ENCODE measurements at places on chromosomes 12 and 14. TPM values are rescaled to one million over a fixed set of nuclear protein-coding genes. Genes with fewer than 3 reads are reported as not detected.

Gene RNFT2
- 15.8 TPM for total RNA-seq

Gene KRT6C
- total RNA-seq, result not detected

Gene FGF23
- total RNA-seq, result not detected

Gene BMAL2
- 7.9 TPM for total RNA-seq

Gene PLEKHA5
- 0.69 TPM for total RNA-seq

Gene KMT2D
- total RNA-seq, result 49.0 TPM

Gene BCL11B
- 71.7 TPM for total RNA-seq

Gene FOXG1
- not detected for total RNA-seq

Gene RAPGEF3
- 1.5 TPM for total RNA-seq

Gene GUCY2C
- total RNA-seq, result not detected

Gene LRRC9
- total RNA-seq, result not detected

DNA sequence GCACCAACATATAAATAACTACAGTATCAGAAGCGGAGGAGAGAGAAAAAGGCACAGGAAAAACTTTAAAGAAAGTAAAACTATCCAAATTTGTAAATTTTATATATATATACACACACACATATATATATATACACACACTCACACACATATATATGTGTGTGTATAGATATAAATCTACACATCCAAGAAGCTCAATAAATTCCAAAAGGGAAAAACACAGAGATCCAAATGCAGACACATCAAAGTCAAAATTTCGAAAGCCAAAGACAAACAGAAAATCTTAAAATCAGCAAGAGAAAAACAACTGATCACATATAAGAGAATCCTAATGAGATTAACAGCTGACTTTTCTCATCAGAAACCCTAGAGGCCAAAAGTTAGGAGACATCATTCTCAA, 37.3 kb downstream of the PARP11 start:
- no peak overlapping the region for H3K4me3 ChIP-seq
- peaks cover 46% of the 10 kb centered on the region for H3K4me1 ChIP-seq
- no peaks in the 10 kb centered on the region for H3K27me3 ChIP-seq
- no peak overlapping the region for H3K27ac ChIP-seq
- H3K36me3 ChIP-seq, result peaks cover 11% of the 10 kb centered on the region

- peaks cover 7% of the 10 kb centered on the region for H3K27me3 ChIP-seq
Measured at GRCh38 chr14:104228221-104228620, 89.8 kb downstream of the KIF26A start.

DNA sequence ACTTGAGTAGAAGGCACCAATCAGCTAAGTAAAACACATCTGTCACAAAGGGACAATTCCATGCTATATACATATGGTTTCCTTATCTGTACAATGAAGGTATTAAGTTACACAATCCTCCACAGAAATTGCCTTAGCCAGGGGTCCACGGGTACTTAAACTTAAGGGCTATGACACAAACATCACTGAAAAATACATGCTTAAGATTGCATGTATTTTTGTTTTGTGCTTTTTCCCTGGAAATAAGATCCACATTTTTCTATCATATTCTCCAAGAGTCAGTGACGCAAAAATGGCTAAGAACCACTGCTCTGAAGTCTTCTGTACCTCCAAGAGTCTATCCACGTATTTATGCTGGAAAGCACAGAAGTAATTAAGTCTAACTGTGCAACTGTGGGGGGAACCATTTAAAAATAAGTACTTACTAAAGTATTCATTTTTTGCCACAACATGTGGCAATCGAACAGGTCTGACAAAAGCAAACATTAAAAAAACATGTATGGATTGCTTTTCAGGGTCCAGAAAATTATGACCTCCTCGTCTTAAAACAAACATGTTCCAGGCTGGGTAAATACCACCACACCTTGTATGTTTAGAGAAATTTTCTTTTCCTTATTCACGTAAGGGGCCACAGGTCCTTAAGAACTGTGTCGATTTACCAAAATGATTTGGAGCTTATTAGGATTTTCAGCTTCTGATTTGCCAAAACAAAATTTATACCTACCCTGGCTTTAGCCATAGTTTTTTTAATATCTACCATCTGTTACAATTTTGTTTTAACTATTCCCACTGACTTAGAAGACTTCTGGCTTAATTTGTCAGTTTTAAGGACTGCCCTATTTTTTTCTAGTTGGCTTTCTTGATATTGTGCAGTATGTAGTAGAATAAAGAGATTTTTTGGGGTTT, 2.8 kb downstream of the SLC38A2 start:
- peak overlapping the region; percentile 96 for H3K4me3 ChIP-seq
- peak overlapping the region; percentile 98 for H3K27ac ChIP-seq
- peaks cover 62% of the 10 kb centered on the region for H3K4me1 ChIP-seq
- peaks cover 66% of the 10 kb centered on the region for H3K36me3 ChIP-seq

DNA sequence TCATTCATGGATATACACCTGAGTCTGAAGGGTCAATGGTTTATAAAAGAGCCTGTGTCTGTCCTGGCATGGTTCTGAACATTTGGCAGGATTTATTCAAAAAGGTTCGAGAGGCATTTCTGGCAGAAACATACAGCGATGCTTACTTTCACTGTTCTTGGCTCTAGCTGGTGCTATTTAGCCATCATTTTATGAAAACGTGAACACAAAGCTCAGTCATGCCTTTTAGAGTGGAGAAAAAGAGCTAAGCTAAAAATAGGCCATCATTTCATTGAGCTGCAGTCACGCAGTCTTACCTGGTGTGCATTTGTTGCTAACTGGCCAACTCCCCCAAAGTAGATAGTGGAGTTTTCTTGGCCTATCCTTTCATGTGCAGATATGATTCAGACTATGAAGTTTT, 1209.5 kb downstream of the SLC16A7 start:
- no peak for DNase-seq
- no peaks in the 10 kb centered on the region for H3K36me3 ChIP-seq
- H3K4me3 ChIP-seq, result no peak overlapping the region

DNA sequence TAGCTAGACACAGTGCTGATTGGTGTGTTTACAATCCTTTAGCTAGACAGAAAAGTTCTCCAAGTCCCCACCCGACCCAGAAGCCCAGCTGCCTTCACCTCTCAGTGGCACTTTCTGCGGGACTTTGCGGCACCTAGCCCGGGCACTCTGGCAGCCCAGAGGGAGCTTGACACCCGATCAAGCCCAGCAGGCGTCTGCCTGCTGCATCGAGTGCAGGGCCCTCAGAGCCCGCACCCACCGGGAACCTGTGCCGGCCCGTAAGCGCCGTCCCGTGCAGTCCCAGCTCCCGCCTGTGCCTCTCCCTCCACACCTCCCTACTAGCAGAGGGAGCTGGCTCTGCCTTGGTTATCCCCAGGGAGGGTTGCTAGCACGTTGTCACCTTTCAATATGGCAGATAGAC, 631.0 kb upstream of the STXBP6 start:
- H3K27ac ChIP-seq, result no peak overlapping the region
- H3K36me3 ChIP-seq, result no peaks in the 10 kb centered on the region
- H3K27me3 ChIP-seq, result no peaks in the 10 kb centered on the region
- no peak overlapping the region for H3K4me3 ChIP-seq
- DNase-seq, result no peak

DNA sequence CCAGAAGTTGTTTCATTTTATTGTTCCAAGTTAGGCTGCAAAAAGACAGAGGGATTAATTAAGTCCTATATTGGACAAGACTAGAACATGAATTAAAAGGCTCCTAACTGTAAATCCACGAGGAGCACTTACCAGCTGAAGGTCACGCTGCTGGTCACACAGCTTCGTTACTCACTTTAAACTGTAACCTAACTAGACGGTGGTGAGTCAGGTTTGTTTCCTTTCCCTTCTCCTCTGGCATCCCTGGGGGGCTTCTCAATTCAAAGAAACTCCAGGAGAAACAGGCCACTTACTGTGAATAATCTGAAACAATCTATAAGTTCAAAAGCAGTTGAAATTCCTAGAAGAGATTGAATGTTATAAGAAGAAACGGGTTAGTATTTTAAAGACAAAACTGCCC, 331.4 kb downstream of the BCAT1 start:
- no peaks in the 10 kb centered on the region for H3K36me3 ChIP-seq
- H3K27ac ChIP-seq, result no peak overlapping the region
- no peaks in the 10 kb centered on the region for H3K4me1 ChIP-seq
- DNase-seq, result no peak
- H3K4me3 ChIP-seq, result no peak overlapping the region
- H3K27me3 ChIP-seq, result peaks cover 2% of the 10 kb centered on the region

DNA sequence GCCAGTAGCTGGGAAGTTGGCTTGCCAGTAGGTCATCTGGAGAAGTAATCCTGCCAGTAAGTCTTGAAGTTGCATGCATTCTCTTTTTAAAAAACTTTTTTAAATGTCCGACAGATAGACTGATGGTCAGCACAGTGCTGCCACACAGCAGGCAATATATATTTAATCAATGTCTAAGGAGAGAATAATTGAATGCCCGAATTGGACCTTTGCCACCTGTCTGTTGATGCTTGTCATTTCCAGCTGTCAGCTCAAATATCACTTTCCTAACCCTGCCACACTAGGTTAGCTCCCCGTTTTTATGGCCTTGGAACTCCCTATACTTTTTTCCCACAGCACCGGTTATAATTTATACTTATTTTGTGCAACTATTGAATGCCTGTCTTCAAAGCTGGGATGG, 2.1 kb upstream of the SLC15A4 start:
- H3K27me3 ChIP-seq, result peaks cover 18% of the 10 kb centered on the region
- no peak overlapping the region for H3K27ac ChIP-seq
- no peak for DNase-seq
- peaks cover 7% of the 10 kb centered on the region for H3K36me3 ChIP-seq
- no peak overlapping the region for H3K4me3 ChIP-seq

GRCh38 chr14:76490111-76490510, 114.2 kb downstream of the ESRRB start:
- no peaks in the 10 kb centered on the region for H3K36me3 ChIP-seq
- no peak overlapping the region for H3K4me3 ChIP-seq
- DNase-seq, result no peak
- H3K27ac ChIP-seq, result no peak overlapping the region
- H3K27me3 ChIP-seq, result no peaks in the 10 kb centered on the region

GRCh38 chr12:77032406-77032805, 33.0 kb downstream of the E2F7 start:
- DNase-seq, result no peak
- H3K4me1 ChIP-seq, result no peaks in the 10 kb centered on the region
- H3K27me3 ChIP-seq, result no peaks in the 10 kb centered on the region
- no peak overlapping the region for H3K27ac ChIP-seq
- no peak overlapping the region for H3K4me3 ChIP-seq

DNA sequence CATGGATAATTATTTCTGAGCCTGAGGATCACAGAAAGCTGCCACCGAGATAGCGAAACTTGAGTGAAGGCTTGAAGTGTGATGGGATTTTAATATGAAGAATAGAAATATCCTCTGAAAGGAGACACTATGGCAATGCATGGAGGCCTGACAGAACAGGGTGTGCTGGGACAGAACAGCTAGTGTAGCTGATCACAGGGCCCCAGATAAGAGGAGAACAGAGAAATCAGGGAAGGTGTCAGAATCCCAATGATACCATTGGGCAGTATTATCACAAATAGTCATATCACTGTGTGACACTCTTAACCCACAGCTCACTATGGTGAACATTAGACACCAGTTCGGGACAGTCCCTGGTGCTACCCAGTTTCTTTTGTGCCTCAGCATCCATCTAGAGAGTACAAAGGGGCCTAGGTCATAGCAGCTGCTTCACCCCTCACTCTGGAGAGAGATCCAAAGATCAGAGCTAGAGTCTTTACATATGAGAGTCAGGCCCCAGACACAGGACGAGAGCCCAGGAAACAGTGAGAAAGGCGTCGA, 506 bp upstream of the OR10P1 start:
- DNase-seq, result peak; percentile 45
- H3K4me3 ChIP-seq, result no peak overlapping the region
- no peak overlapping the region for H3K27ac ChIP-seq
- H3K4me1 ChIP-seq, result peaks cover 11% of the 10 kb centered on the region
- no peaks in the 10 kb centered on the region for H3K36me3 ChIP-seq

DNA sequence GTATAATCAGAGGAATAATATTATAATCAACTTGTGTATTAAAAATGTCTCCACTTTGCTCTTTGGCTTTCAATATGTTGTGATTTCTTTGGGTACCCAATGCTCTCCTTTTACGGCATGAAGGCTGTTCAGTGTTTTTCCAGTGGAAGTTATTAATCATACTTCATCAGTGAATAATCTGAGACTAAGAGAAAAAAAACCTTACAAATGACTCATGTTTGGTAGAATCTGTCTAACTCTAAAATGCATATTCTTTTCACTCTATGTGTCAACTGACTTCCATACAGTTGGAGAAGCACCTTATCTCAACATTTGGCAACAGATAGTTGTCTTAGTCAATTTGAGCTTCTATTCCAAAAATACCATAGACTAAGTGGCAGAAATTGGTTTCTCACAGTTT, 82.2 kb downstream of the PTPRO start:
- no peak overlapping the region for H3K27ac ChIP-seq
- H3K27me3 ChIP-seq, result peaks cover 16% of the 10 kb centered on the region
- H3K4me3 ChIP-seq, result no peak overlapping the region
- H3K36me3 ChIP-seq, result no peaks in the 10 kb centered on the region
- DNase-seq, result no peak

GRCh38 chr14:96249029-96249428, 7.0 kb upstream of the BDKRB1 start:
- H3K4me1 ChIP-seq, result no peaks in the 10 kb centered on the region
- H3K4me3 ChIP-seq, result no peak overlapping the region
- no peak overlapping the region for H3K27ac ChIP-seq
- no peak for DNase-seq
- H3K27me3 ChIP-seq, result peaks cover 5% of the 10 kb centered on the region
- no peaks in the 10 kb centered on the region for H3K36me3 ChIP-seq

- no peak overlapping the region for H3K4me3 ChIP-seq
- peaks cover 3% of the 10 kb centered on the region for H3K36me3 ChIP-seq
- no peaks in the 10 kb centered on the region for H3K27me3 ChIP-seq
- no peak for DNase-seq
Measured at GRCh38 chr12:108826807-108827721, 30.3 kb downstream of the SSH1 start.

GRCh38 chr12:90653040-90653439, 301.9 kb downstream of the CCER1 start:
- H3K4me1 ChIP-seq, result no peaks in the 10 kb centered on the region
- no peak overlapping the region for H3K27ac ChIP-seq
- H3K4me3 ChIP-seq, result no peak overlapping the region
- H3K27me3 ChIP-seq, result no peaks in the 10 kb centered on the region
- no peaks in the 10 kb centered on the region for H3K36me3 ChIP-seq

DNA sequence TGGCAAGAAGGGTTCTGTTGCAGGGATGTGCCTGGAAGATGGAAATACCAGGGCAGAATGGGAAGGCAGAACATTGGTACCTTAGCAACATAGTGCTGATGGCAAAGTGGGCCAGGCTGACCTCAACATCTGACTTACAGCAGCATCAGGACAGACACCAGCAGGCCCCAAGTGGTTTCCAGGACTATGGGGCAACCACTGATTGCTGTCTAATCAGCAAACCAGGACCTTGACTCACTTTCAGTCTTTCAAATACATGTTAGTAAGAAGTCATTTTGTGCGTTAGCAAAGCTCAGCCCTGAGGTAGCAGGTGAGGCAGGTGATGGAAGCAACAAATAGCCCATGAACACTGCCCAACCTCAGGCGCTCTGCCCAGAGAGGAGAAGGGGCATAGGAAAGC, 4.7 kb upstream of the SPTSSA start:
- H3K27me3 ChIP-seq, result no peaks in the 10 kb centered on the region
- H3K4me1 ChIP-seq, result peaks cover 4% of the 10 kb centered on the region
- no peak overlapping the region for H3K27ac ChIP-seq
- H3K4me3 ChIP-seq, result no peak overlapping the region

GRCh38 chr14:69489495-69489894, 5.0 kb downstream of the PLEKHD1 start:
- no peak overlapping the region for H3K27ac ChIP-seq
- no peak for DNase-seq
- H3K4me1 ChIP-seq, result no peaks in the 10 kb centered on the region

- no peak overlapping the region for H3K4me3 ChIP-seq
- H3K27ac ChIP-seq, result no peak overlapping the region
- no peaks in the 10 kb centered on the region for H3K4me1 ChIP-seq
- H3K27me3 ChIP-seq, result no peaks in the 10 kb centered on the region
- no peak for DNase-seq
- no peaks in the 10 kb centered on the region for H3K36me3 ChIP-seq
Measured at GRCh38 chr12:40313928-40314327, 89.1 kb downstream of the LRRK2 start.

Measured in activated naive CD4-positive, alpha-beta T cell treated with anti-CD3 and anti-CD28 coated beads for 36 hours (primary cell).